ENCODE measurements at places on chromosomes 3 and 15. TPM values are rescaled to one million over a fixed set of nuclear protein-coding genes. Genes with fewer than 3 reads are reported as not detected.

The NUP210 gene
- total RNA-seq, result 0.05 TPM

The TNFAIP8L3 gene
- total RNA-seq, result 0.13 TPM

The MEX3B gene
- total RNA-seq, result 20.4 TPM

The IQCH gene
- 0.31 TPM for total RNA-seq

The TAMM41 gene
- 8.1 TPM for total RNA-seq

The MAGEL2 gene
- not detected for total RNA-seq

The TRPM1 gene
- total RNA-seq, result 0.08 TPM

GRCh38 chr15:28184166-28184565, 85.1 kb upstream of the OCA2 start:
- no peak overlapping the region for H3K27ac ChIP-seq
- H3K4me1 ChIP-seq, result no peaks in the 10 kb centered on the region
- H3K27me3 ChIP-seq, result no peaks in the 10 kb centered on the region
- no peak for DNase-seq
- H3K4me3 ChIP-seq, result no peak overlapping the region

GRCh38 chr3:136276049-136276755, 26.1 kb downstream of the PCCB start:
- no peak overlapping the region for H3K4me3 ChIP-seq
- no peaks in the 10 kb centered on the region for H3K4me1 ChIP-seq
- no peak for DNase-seq
- H3K27ac ChIP-seq, result no peak overlapping the region

DNA sequence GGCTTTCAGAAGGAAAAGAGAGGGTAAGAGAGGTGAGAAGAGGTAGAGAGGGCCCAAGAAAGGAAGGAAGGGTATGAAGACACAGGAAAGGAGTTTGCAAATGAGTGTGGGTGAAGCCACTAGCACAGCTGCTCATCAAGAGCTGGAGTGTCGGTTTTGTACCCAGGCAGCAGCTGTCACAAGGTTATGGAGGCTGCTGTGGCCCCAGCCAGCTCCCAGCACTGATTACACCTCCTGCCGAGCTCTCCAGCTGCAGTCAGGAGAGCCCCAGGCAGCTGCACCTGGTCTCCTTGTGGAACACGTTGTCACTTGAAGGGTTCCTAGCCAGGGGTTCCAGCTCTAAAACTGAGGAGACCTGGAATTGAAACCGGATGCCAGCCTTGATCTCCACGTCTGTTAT, 60.4 kb upstream of the CHD2 start:
- H3K4me1 ChIP-seq, result no peaks in the 10 kb centered on the region
- H3K4me3 ChIP-seq, result no peak overlapping the region
- no peak overlapping the region for H3K27ac ChIP-seq
- H3K36me3 ChIP-seq, result no peaks in the 10 kb centered on the region
- H3K27me3 ChIP-seq, result no peaks in the 10 kb centered on the region
- DNase-seq, result no peak

- H3K4me1 ChIP-seq, result peaks cover 29% of the 10 kb centered on the region
- peaks cover 61% of the 10 kb centered on the region for H3K36me3 ChIP-seq
- H3K27ac ChIP-seq, result no peak overlapping the region
- no peaks in the 10 kb centered on the region for H3K27me3 ChIP-seq
Observed at GRCh38 chr15:96345560-96346399, 15.3 kb downstream of the NR2F2 start.

GRCh38 chr15:62734706-62735105, 307.8 kb upstream of the TPM1 start:
- peaks cover 9% of the 10 kb centered on the region for H3K36me3 ChIP-seq
- peaks cover 12% of the 10 kb centered on the region for H3K4me1 ChIP-seq
- H3K27ac ChIP-seq, result no peak overlapping the region
- DNase-seq, result no peak
- no peaks in the 10 kb centered on the region for H3K27me3 ChIP-seq
- H3K4me3 ChIP-seq, result no peak overlapping the region

DNA sequence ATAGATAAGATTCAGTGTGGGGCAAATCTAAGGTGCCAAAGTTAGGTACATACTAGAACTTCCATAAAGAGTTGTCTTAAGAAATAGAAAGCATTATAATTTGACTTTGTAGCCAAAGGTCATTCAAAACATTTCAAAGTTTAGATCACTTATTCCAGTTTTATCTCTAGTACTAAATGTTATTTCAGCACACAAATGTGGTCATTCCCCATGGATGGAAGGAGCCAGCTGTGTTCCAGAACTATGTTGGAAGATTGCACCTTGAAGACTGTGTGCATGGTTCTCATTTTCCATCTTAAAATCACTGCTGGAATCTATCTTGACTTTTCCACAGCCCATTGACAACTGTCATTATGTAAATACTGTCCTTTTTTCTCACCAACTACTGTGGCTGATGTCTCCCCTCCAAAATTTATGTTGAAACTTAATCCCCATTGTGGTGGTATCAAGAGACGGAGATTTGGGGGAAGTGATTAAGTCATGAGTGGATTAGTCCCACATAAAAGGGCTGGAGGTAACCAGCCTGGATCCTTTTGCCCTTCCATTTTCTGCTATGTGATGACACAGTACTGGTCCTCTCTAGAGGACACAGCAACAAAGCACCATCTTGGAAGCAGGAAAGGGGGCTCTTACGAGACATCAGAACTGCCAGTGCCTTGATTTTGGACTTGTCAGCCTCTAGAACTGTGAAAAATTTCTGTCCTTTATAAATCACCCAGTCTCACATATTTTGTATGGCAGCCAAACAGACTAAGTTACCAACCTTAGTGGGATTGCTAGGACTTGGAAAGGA, 24.0 kb downstream of the TGFBR2 start:
- no peak overlapping the region for H3K4me3 ChIP-seq
- no peaks in the 10 kb centered on the region for H3K27me3 ChIP-seq
- peaks cover 23% of the 10 kb centered on the region for H3K4me1 ChIP-seq
- peaks cover 57% of the 10 kb centered on the region for H3K36me3 ChIP-seq

DNA sequence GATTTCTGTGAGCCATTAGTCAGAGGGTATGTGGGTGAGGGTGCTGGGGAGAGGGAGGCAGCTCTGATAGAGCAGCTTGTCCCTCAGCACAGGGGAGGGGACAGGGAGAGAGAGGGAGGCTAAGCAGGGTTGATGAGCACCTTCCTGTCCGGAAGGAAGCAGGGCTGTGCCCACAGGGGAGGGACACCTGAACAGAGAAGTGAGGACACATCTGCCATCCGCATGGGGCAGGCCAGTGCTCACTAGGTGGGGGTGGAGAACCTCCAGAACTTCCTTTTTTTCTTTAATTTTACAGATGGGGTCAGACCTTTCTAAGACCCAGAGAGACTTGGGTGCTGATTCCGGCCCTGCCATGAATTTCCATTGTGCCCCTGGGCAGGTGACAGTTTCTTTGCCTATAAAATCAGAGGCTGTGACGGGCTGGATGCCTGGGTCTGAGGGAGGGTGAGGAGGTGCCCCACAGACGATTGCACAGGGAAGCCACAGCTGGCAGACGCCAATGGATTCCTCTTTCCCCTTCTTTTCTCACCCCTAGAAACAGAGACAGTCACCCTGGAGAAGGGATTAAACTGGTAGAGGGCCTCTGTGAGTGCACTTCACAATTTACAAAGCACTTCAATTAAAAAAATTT, 4.1 kb upstream of the TGM5 start:
- no peak overlapping the region for H3K4me3 ChIP-seq
- peaks cover 4% of the 10 kb centered on the region for H3K4me1 ChIP-seq
- H3K27ac ChIP-seq, result no peak overlapping the region
- no peaks in the 10 kb centered on the region for H3K27me3 ChIP-seq

GRCh38 chr3:139473155-139473771, 3.1 kb downstream of the RBP2 start:
- no peaks in the 10 kb centered on the region for H3K4me1 ChIP-seq
- no peaks in the 10 kb centered on the region for H3K27me3 ChIP-seq
- no peaks in the 10 kb centered on the region for H3K36me3 ChIP-seq
- no peak overlapping the region for H3K4me3 ChIP-seq
- no peak for DNase-seq
- no peak overlapping the region for H3K27ac ChIP-seq

GRCh38 chr3:42492508-42493080, 9.8 kb upstream of the VIPR1 start:
- no peaks in the 10 kb centered on the region for H3K27me3 ChIP-seq
- no peak overlapping the region for H3K4me3 ChIP-seq
- no peaks in the 10 kb centered on the region for H3K36me3 ChIP-seq
- DNase-seq, result no peak
- H3K27ac ChIP-seq, result no peak overlapping the region
- peaks cover 9% of the 10 kb centered on the region for H3K4me1 ChIP-seq

- no peak overlapping the region for H3K27ac ChIP-seq
- H3K27me3 ChIP-seq, result no peaks in the 10 kb centered on the region
- H3K4me3 ChIP-seq, result no peak overlapping the region
- no peaks in the 10 kb centered on the region for H3K36me3 ChIP-seq
- no peak for DNase-seq
Observed at GRCh38 chr3:99175276-99175812, 273.8 kb upstream of the DCBLD2 start.

DNA sequence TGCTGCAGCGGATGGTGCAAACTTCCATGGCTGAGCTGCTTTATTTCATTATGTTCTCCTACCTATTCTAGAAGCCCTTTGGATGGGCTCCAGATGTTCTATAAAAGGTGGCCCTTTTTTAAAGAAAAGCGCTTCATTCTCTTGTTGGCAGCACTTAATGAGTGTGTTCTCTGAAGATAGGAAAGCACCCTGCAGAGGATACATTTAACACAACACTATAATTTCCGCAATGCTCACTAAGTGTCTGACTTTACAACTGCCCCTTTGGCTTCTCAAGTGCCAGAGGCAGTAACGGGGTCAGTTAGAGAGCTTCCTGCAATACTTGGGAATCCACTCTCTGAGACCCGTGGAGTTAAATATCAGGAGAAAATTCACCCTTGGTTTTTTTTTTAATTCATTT, 88.1 kb downstream of the MDFIC2 start:
- DNase-seq, result no peak

GRCh38 chr15:42144841-42145375, 11.5 kb downstream of the PLA2G4F start:
- no peak overlapping the region for H3K4me3 ChIP-seq
- no peak for DNase-seq
- H3K27me3 ChIP-seq, result 0 out of 2 replicates have a peak, but pooled peaks cover 3% of the 10 kb centered on the region
- H3K36me3 ChIP-seq, result no peaks in the 10 kb centered on the region
- H3K27ac ChIP-seq, result no peak overlapping the region
- no peaks in the 10 kb centered on the region for H3K4me1 ChIP-seq

- H3K36me3 ChIP-seq, result peaks cover 37% of the 10 kb centered on the region
- no peaks in the 10 kb centered on the region for H3K27me3 ChIP-seq
- H3K4me3 ChIP-seq, result peak overlapping the region; percentile 84
- peak; percentile 22 for DNase-seq
- no peak overlapping the region for H3K27ac ChIP-seq
Observed at GRCh38 chr15:40754574-40754882, 526 bp downstream of the RMDN3 start.

- DNase-seq, result no peak
- H3K27me3 ChIP-seq, result no peaks in the 10 kb centered on the region
- H3K36me3 ChIP-seq, result no peaks in the 10 kb centered on the region
Observed at GRCh38 chr15:80630981-80631380, 64.1 kb upstream of the ABHD17C start.

- H3K27ac ChIP-seq, result no peak overlapping the region
- H3K4me1 ChIP-seq, result no peaks in the 10 kb centered on the region
- no peaks in the 10 kb centered on the region for H3K36me3 ChIP-seq
- no peak overlapping the region for H3K4me3 ChIP-seq
- no peaks in the 10 kb centered on the region for H3K27me3 ChIP-seq
- no peak for DNase-seq
Observed at GRCh38 chr3:46296826-46297225, 54.6 kb downstream of the CCR3 start.

- no peak for DNase-seq
- H3K4me3 ChIP-seq, result no peak overlapping the region
- peaks cover 19% of the 10 kb centered on the region for H3K27me3 ChIP-seq
- H3K27ac ChIP-seq, result no peak overlapping the region
Observed at GRCh38 chr3:13655061-13655913, 106.4 kb downstream of the FBLN2 start.

DNA sequence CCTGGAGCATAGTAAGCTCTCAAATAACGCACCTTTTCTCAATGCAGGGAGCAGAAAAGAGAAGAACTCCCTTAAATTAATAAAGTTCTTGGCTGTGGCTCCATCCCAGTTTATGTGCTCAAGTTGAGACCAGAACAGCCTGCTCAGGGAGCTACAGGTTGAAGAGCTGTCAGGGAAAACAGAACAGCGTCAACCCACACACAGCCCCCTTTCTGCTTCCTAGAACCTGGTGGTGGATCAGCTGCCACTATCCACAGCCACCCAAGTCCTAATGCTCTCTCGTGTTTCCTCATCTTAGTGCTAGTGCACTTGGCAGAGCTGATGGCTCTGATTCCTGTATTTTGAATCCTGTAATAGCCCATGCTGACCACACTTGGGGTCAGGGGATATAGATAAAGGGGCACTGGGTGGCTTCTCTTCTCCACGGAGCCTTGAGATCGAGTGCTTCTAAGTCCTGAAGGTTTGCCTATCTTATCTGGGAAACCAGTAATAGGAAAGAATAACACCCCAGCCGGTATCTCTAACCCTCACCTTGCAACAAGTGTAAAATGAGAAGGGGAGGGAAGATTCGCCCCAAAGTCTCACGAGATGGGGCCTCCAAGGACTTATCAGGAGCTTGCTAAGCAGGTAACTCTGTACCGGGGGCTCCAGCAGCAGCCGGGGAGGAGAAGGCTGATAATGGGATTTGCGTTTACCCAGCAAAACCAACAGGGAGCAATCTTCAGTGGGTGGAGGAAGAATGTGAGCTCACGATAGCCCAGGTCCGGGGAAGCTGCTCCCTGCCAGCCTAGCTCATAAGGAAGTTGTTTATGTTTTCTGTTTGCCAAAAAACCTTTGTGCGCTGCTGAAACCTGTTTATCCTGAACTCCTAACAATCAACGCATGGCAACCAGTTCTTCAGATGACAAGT, 136.2 kb upstream of the ICE2 start:
- no peak overlapping the region for H3K4me3 ChIP-seq
- no peak overlapping the region for H3K27ac ChIP-seq
- H3K27me3 ChIP-seq, result no peaks in the 10 kb centered on the region
- no peak for DNase-seq
- H3K4me1 ChIP-seq, result no peaks in the 10 kb centered on the region

DNA sequence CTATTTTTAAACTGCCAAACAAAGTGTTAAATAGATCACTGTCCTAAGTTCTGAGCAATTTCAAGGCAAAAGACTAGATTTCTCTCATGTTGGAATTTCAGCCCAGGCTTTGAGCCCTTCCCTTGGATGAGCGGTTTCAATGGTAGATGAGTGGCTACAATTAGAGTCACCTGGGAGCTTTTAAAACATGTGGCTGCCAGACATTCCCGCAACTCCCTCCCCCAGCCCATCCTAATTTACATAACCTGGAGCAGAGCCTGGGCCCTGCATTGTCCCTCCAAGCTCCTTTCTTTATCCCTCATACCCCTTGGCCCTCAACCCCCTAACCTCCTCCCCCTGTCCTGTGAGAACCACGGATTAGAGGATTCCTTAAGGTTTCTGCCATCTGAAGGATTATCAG, 357.5 kb upstream of the UMPS start:
- H3K4me3 ChIP-seq, result no peak overlapping the region
- no peaks in the 10 kb centered on the region for H3K4me1 ChIP-seq
- no peak for DNase-seq
- H3K27me3 ChIP-seq, result no peaks in the 10 kb centered on the region

DNA sequence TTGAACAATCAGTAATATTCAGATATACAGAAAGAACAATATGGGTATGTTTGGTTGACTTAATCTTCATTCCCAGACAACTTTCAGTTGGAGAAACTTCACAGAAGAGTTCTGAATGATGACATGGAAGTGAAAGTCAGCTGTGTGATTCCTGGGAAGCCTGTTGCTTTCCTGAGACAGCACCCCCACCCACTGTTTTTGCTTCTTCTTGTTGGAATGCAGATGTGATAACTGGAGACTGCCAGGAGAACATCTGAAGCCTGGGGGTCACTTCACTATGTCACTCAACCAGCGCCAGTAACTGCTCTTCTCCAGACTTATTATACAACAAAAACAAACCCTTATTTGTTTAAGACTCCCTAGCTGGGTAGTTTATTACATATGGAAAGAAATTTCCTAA, 599.4 kb downstream of the ZIC1 start:
- no peaks in the 10 kb centered on the region for H3K27me3 ChIP-seq
- DNase-seq, result no peak
- no peak overlapping the region for H3K27ac ChIP-seq
- H3K36me3 ChIP-seq, result no peaks in the 10 kb centered on the region

Data from SJSA1 (cell line).